ENCODE measurements at places on chromosomes 2 and 18.

DNA sequence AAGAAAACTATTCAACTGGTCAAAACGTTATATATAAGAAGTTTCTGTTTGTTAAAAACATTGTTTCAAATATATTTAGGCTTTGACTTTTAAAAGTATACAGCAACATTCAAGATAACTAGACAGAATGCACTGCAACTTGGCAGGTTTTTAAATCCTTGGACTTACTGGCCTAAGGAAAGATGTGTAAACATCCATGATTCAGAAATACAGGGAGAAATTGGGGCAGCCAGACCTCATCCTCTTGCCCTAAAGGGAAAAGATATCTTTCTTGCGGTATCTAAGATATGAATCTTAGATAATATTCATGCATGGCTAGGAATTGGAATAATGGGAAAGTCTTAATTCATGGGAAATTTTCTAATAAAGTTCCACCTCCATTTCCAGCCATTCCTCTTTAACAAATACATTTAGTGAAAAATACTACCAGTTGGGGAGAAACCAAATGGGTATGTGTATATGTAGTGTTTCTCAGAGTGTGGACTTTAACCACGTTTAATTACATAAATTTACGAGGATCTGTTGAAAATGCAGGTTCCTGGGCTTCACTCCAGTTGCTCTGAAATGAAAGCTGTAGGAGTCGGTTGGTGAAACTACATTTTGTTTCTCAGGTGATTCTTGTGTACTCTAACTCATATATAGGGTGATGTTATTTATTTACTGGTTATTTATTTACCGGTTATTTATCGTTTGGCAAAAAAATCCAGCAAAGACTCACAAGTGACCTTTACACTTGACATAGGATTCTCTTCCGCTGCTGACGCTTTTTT, 587 bp upstream of the TANK start:
- DNase-seq, result no peak

GRCh38 chr2:163252199-163252598, 413.6 kb upstream of the KCNH7 start:
- no peak for DNase-seq

DNA sequence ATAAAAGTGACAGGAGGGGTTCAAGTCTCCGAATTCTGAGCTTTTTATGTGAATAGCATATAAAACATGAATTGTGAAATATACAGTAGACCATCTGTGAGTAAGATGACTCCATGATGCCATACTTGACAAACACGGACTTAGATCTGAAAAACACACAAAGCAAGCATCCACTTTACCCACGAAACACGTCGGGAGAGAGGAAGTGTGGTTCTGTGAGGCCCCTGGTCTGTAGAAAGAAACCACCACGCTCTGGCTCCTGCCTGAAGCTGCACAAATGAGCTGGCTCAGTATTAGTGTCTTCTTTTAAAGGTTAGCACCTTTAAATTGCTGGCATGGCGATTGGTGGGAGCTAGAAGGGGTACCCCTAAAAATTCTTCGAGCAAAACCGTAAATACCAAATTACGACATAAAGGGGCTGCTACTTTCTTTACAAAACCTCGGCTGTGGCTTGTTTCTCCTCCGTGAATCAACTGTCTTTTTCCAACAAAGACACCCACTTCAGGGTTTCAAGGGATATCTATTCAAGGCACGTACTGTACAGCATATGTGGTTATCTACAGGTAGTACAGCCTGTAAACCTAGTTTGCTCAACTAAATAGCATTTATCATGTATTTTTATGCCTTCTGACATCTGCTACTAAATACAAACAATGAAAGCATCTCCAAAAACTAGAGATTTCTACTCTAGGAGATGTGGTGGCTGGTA, 70.9 kb downstream of the AFF3 start:
- DNase-seq, result no peak

DNA sequence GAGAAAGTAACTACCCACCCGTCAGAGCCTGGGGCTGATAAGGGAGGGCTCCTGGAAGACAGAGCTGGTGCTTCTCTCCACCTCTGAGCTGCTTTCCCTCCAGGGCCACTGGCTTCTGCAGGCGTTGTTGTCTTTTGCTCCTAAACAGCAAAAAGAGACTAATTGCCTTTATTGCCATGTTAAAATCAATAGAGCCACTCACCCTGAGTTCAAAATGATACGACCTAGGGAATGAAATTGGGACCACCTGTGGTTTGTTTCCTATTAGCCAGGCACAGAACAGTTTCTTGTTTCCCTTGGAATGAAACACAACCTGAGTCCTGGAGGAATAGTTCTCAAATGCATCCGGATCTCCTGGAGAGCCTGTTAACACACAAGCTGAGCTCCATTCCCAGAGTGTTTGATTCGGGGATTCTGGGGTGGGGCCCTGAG, 45.8 kb downstream of the TCF7L1 start:
- no peak for DNase-seq

DNA sequence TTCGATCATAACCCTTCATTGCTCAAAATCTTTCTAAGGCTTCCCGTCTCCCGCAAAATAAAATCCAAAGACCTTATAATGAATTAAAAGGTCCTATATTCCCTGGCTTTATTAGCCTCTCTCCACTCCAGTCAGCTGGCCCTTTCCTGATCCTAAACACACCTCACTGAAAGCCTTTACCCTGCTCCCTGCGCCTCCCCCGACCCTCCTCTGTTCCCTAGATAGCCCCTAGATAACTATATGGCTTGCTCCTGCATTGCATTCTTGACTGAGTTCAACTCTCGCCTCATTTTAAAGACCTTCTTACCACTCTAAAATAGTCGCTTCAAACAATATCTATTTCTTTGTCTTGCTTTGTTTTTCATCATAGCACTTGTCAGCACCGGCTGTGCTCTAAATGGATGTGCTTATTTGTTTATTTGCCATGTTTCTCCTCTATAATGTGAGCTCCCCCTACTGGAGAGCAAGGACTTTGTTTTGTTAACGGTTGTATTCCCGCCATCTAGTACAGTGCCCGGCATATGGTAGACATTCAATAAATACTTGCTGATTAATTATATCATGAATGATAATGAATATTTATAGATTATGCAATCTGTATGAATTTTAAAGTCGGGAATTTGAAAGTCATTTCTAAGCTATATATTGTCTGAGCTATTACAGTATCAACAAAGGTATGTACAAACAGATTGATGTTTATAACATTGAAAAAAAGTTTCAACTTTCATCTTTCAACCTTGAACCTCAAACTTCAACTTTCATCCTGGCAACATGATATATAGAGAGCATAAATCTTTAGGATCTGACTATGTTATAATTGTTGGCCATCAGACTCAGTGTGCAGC, 32.4 kb upstream of the VIT start:
- DNase-seq, result no peak

GRCh38 chr18:45456090-45457021, 158.9 kb upstream of the SLC14A2 start:
- no peak for DNase-seq

DNA sequence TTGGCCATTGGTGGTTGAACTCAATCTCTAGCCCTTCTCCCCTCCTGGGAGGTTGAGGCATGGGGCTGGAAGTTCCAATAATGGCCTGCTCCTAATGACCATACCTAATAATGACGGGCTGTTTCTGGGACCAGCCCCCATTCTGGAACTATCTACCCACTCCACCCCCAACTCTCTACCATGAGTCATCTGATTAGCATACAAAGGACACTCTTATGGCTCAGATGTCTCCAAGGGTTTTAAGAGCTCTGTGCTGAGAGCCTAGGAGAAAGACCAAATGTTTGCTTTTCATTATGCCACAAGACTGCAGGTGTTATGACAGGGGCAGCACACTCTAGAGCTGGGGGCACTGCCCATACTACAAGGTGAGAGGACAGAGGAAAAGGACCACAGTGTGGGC, 137.0 kb upstream of the NCKAP5 start:
- no peak for DNase-seq

GRCh38 chr2:185782223-185782769, 43.7 kb downstream of the FSIP2 start:
- no peak for DNase-seq

All from stimulated activated CD8-positive, alpha-beta memory T cell treated with anti-CD3 and anti-CD28 coated beads, Interleukin-7, amount 100 ng/mL, for 48 hours (primary cell).